ENCODE measurements at places on chromosomes 7 and 10. TPM values are rescaled to one million over a fixed set of nuclear protein-coding genes. Genes with fewer than 3 reads are reported as not detected.

- no peak for DNase-seq
These were observed 210.0 kb upstream of the KLF14 start for GRCh38 chr7:130943981-130944380.

The PON1 gene
- total RNA-seq, result not detected

GRCh38 chr7:41232086-41232485 is 470.8 kb downstream of the INHBA start:
- no peak for DNase-seq

GRCh38 chr10:106551501-106552062 is 612.9 kb downstream of the SORCS1 start:
- DNase-seq, result no peak

DNA sequence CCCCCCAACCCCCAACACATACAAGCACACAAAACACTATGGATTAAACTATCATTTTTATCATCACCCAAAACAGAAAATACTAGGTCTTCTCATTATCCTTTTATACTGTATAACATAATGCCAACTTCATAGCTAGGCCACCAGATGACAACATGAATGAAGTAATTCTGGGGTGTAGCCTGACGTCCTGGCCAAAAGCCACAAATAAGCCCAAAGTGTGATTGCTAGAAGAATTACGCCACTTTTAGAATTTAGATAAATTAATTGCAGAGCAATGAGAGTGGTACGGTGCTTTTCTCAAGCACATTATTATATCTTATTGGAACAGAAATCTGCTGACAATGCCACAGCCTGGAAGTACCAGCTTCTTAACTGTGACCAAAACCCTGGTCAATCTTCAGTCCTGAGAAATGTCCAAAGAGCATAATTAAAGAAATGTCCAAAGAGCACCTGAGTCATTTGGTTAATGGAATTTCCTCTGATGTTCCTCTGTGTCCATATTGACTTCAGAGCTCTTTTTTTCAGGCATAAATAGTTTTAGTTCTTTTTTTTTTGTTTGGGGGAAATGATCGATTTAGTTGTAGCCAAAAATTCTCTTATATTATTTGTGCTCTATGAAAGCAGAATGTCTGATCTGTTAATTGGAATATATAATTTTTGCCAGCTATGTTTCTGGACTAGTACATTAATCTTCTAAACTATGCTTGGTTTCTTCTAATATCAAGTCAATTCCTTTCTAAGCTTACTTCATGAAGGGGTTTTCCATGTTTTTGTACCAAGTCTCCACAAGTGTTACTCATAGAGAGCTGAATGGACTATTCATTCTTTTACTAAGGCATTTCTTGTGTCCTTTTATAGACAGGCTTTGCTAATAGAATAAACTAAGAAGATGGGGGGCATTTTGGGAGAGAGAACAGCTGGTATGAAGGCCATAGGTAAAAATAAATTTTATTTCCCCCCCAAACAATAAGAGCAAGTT is 233.4 kb upstream of the SLC26A5 start:
- DNase-seq, result no peak

The KLF14 gene
- 0.23 TPM for total RNA-seq

The BTBD16 gene
- 0.14 TPM for total RNA-seq

Measured in posterior vena cava (tissue), 2 donors.